ENCODE measurements at places on chromosomes 2 and 18.

DNA sequence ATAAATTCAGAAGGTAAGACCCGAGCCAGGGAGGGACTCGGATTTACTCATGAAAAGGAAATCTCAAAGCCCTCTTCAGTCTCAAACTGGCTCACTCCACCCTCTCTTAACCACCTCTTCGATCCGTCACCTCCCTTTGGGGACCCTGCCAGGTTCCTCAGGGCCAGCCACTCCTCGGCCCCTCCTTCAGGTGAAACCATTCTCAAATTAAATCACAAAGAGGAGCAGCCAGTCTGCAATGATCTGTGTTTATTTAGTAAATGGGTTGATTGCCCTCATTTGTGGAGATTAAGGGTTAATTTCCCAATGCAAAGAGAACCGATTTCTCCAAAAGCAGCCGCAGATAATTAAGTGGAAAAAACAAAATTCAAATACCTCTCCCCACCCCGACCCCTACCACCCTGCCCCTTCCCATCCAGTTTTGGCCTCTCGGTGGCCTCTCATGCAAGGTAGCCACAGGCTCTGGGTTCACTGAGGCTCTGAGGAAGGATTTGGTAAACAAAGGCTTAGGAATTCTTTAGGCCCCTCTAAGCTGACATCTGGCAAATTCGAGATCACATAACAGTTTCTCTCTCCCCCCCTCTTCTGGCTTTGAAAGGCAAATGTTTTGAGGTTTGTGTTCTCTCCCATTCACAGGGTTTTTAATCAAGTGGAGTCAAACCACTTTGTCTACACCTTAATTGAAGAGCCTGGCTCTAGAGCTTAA is 10.3 kb upstream of the FZD7 start:
- DNase-seq, result no peak

- no peak for DNase-seq
Measured at GRCh38 chr18:76384861-76385680, 110.0 kb downstream of the ZNF516 start.

DNA sequence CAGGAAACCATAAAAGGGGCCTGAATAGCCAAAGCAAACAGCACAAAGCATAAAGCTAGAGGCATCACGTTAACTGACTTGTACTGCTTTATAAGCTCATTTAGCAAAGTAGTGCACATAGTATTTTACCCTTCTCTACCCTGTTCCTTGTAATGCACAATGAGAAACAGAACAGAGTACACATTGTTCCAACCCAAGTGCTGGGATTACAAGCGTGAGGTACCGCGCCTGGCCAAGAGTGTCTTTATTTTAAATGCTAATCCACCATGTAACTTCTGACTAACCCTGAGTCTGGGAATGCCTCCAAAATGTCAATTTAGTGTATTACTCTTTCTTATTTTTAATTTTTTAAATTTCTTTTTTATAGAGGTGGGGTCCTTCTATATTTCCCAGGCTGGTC is 46.4 kb upstream of the STON1 start:
- DNase-seq, result no peak

DNA sequence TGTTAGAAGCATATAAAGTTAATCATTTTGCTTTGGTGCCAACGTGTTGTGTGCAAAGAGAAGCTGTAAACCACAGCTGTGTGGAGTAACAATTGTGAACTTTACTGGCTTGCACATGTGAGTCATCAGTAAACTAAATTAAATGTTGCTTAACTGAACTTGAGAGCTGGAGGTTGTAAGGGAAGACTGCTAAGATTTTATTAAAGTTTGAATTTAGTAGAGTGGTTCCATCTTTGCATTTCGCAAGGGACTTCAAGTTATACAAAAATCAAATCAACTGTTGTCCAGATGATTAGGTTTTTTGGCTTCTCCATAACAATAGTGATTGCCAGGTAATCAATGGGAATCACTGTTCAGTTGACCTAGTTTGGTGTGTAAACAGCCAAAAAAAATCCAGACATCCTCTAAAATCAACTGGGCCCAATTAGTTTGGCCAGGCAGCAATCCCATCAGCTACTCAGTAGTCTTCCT is 247.4 kb downstream of the MYO3B start:
- no peak for DNase-seq

DNA sequence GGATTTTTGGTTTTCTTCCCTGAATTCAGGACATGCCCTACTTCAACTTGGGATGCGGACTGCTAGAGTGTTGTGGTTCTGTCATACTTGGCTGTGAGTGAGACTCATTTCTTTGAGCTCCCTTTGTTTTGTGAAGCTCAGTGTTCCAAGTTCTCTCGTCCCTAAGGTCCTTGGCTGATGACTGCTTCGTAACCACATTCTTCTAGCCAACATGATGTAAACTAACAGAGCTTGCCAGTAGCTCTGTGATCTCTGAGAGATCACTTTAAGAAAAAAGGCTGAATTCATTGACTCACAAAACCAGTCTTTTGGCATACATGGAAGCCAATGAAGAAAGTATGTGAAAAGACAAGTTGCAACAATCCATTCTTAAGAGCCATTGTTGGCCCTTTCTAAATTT is 96.9 kb upstream of the MSTN start:
- no peak for DNase-seq

Data from Jurkat, Clone E6-1 (cell line).